ENCODE measurements at places on chromosomes 2 and 18.

- ATAC-seq: no peak
Observed at GRCh38 chr2:147331790-147332419, 512.9 kb upstream of the ACVR2A start.

GRCh38 chr18:67926929-67927864 lies 410.7 kb upstream of the DSEL start:
- no peak for ATAC-seq

DNA sequence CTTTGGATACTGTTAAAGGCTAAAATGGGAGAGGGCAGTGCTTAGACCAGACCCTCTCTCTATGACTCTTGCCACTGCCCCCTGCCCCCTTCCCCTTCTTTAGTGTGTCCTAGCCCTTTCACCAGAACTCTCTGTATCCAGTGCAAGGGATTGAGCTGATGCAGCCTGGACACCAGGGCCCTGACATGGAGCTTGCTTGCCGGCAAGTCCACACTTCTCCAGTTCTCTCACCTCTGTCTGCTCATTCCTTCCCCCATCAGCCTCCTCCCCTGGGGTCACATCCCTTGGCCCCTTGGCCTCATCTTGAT lies 1.5 kb upstream of the WNT6 start:
- ATAC-seq: no peak

DNA sequence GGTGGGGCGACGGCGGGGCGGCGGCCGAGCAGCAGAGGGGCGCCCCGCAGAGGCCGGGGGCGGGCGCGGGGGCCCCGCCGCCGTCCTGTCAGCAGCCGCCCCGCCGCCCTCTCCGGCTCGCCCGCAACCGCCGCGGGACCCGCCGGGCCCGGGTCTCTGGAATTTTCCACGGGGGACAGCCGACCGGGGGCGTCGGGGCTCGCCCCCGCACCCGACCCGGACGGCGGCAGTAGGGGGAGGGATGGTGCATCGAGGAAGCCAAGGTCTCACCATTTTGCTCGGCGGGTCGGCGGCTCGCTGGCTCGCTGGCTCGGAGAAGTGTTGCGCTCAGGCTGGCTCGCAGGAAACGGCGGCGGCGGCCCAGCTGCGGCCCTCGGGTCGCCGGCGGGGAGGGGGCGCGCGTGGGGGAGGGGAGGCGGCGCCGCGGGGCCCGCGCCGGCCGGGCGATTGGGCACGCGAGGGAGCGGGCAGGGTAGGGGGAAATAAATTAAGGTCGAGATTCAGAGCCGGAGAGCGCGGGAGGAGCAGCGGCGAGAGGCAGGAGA lies 405 bp downstream of the PPP3R1 start:
- ATAC-seq: peak; percentile 44

GRCh38 chr18:45728336-45729010 lies 4.5 kb downstream of the SLC14A1 start:
- no peak for ATAC-seq

DNA sequence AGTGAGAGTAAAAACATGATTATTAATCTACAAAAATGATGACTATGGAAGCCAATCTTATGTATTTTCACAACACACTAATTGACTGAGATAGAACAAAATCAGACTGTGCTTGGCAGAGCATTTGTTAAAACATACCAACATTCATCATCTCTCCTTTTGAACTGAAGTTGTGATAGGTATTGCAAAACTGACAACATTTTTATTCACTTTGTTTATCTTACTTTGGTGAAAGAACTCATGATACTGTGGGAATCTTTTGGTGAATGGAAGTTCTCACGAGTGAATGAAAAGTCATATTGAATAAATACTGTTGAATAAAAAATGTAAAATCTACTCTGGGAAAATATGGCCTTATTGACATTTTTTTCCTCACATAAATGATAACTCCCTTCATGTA lies 1430.2 kb upstream of the PIK3C3 start:
- ATAC-seq: no peak

DNA sequence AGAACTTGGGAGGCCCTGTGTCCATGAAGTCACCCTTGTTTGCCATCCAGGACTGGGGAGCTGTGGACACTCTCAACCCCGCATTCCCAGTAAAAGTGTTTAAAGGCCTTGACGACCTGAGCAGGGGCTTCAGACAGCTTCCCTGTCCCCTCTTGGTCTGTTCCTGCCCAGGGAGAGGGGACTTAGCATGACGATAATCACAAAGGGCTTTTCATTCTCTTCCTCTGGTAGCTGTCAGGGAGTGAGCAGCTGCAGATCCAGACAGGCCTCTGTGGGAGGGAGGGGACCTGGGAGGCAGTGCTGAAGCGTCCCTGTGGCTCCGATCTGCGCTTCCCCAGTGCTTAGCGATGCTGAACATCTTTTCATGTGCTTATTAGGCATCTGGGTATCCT lies 77.8 kb upstream of the HS6ST1 start:
- no peak for ATAC-seq

DNA sequence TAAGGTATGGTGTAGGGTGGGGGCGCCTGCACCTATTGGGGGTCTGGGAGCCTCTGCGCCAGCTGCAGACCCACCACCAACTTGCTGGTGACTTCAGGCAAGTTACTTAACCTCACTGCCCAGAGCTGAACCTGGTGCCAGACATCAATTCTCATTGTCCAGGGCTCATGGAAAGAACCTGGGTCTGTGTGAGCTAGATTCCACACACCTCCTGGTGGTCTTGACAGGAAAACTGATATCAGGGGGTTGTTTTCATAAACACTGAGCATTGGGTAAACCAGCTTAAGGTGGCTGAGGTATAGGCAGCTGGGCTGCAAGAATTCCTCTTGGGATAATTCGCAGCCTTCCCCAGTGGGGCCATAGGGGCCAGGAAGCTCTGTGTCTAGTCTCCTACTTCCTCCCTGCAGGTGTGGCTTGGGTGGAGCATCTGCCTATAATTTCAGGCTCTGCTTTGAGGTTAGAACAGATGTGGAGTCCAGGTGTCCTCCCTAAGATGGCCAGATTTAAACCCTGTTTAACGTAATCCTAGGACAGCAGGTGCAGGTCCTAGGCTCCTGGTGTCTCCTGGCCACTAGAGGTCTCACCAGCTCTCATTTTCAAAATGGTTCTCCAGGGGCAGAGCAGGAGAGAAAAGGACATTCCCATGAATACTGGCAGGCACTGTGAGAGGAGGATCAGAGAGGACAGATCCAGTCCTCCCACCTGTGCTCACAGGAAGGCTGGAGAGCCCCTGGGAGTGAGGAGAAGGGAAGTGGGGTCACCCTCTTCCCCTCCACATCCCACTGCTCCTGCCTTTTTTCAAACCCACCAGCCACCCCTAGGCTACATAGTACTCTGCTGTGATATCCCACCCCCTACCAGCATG lies 100.4 kb upstream of the SMAD2 start:
- no peak for ATAC-seq

GRCh38 chr2:16747257-16747656 lies 81.6 kb upstream of the CYRIA start:
- no peak for ATAC-seq

Measured in stimulated activated memory B cell treated with anti-CD40 and anti-IgM and Interleukin-4, amounts not matched to agents 10 μg/mL and 1 μg/mL and 100 μg/mL, for 72 hours (primary cell).